ENCODE measurements at places on chromosomes 1 and 21. TPM values are rescaled to one million over a fixed set of nuclear protein-coding genes. Genes with fewer than 3 reads are reported as not detected.

The IGSF5 gene
- not detected for polyA plus RNA-seq

The HNRNPU gene
- polyA plus RNA-seq = 231 TPM

The PLEKHG5 gene
- polyA plus RNA-seq = 0.42 TPM

The DCDC2B gene
- polyA plus RNA-seq = not detected

The CTTNBP2NL gene
- polyA plus RNA-seq = 26.8 TPM

The ASTN1 gene
- 0.06 TPM for polyA plus RNA-seq

The LEMD1 gene
- not detected for polyA plus RNA-seq

The HSD3B1 gene
- polyA plus RNA-seq = not detected

The BGLAP gene
- 0.12 TPM for polyA plus RNA-seq

The CSTB gene
- polyA plus RNA-seq = 120 TPM

The S100A12 gene
- not detected for polyA plus RNA-seq

The CSF3R gene
- polyA plus RNA-seq = not detected

The CRNN gene
- not detected for polyA plus RNA-seq

The SPOCD1 gene
- polyA plus RNA-seq = 44.8 TPM

The RHBDL2 gene
- 1.2 TPM for polyA plus RNA-seq

The LRRC38 gene
- polyA plus RNA-seq = not detected

The MXRA8 gene
- polyA plus RNA-seq = 205 TPM

The WDR77 gene
- polyA plus RNA-seq = 62.0 TPM

The SLC45A3 gene
- 0.90 TPM for polyA plus RNA-seq

The GPR25 gene
- polyA plus RNA-seq = not detected

The NRDC gene
- polyA plus RNA-seq = 142 TPM

The RGS13 gene
- polyA plus RNA-seq = 0.10 TPM

The DHX9 gene
- polyA plus RNA-seq = 194 TPM

The RBM34 gene
- 30.6 TPM for polyA plus RNA-seq

The AADACL3 gene
- polyA plus RNA-seq = not detected

The AMY1C gene
- not detected for polyA plus RNA-seq

The METTL18 gene
- polyA plus RNA-seq = 5.3 TPM

The SYNC gene
- 50.9 TPM for polyA plus RNA-seq

The CR2 gene
- not detected for polyA plus RNA-seq

The CFAP74 gene
- not detected for polyA plus RNA-seq

Data from fibroblast of lung (primary cell).